NCI-H2107 (cell line): ENCODE measurements at places on chromosomes 7 and 10.
A peak's percentile ranks its signal among the peaks of the same experiment; 100 is the strongest.

DNA sequence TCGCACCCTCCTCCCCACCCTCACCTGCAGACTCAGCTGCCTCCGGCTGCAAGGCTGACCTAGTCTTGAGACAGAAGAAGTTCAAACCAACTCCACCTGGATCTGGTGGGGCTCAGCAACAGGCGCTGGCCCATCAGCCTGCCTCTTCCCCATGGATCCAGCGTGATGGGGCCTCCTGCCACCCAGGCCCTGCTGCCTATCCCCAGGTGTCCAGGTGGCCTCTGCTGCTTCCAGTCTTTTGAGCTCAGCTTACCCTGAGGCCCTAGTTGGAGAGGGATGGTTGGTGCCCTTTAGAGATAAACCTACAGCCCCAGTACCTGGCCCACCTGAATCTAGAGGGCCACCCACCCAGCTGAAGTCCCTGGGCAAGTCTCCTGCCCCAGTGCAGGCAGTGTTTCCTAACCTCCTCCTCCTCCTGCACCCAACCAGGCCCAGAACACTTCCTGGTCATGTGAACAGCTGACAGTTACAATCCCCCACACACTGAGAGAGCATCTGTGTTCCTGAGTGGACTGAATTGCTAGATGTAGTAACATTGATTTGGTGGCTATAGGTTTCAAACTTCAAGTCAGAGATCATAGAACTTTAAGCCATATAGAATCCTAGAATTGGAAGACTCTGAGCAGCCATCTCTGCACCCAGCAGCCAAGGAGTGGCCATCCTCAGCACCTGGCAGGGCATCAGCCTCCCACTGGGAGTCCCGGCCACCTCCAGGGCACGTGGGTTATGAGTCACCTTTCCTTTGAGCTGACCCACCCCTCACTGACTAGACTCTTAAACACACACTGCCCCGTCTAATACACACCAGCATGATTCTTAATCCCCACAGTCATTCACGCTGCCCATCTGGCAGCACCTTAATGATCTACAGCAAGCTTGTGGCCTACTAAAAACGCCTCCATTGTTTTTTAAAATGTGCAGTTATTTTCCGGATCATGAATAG, 51.9 kb downstream of the ALOX5 start:
- DNase-seq: no peak

DNA sequence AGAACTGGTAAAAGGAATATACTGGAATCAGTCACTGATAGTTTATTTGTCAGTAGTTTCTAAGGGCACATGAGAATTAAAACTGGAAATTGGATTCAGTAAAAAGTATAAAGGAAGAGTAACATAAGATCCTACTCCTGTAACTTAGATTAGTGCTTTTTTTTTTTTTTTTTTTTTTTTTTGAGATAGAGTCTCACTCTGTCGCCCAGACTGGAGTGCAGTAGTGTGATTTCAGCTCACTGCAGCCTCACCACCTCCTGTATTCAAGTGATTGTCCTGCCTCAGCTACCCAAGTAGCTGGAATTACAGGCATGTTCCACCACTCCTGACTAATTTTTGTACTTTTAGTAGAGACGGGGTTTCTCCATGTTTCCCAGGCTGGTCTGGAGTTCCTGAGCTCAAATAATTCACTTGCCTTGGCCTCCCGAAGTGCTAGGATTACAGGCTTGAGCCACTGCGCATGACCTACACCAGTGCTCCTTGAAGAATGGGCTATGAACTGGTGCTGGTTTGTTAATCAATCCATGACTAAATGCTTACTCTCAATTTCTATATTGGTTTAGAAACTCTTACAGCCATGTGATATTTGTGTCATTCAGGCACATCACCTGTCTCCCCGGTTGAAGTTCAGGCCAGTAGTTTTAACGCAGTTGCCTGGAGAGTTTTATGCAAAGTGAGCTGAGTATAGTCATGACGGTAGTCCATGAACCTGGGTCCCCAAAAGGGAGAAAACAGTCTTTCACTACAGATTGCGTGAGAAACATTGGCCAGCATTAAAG, 65.0 kb downstream of the ZEB1 start:
- DNase-seq: no peak

- no peak for DNase-seq
Observed at GRCh38 chr10:13712476-13712836, 125.7 kb downstream of the PRPF18 start.

- DNase-seq: peak; percentile 88
Observed at GRCh38 chr7:14835384-14835783, 67.2 kb downstream of the DGKB start.

DNA sequence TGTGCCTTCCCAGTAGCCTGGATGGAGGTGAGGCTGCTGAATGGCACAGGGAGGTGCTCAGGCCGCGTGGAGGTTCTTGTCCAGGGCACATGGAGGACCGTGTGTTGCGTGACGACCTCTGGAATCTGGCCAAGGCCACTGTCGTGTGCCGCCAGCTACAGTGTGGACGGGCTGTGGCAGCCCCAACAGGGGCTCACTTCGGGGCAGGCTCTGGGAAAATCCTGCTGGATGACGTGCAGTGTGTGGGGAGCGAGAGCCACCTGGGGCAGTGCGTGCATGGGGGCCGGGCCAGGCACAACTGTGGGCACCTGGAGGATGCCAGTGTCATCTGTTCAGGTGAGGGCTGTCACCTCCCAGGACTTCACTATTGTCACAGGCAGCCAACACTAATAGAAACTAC, 50.2 kb upstream of the C10orf120 start:
- DNase-seq: no peak

- DNase-seq: no peak
Observed at GRCh38 chr7:5139998-5140397, 50.0 kb upstream of the WIPI2 start.

DNA sequence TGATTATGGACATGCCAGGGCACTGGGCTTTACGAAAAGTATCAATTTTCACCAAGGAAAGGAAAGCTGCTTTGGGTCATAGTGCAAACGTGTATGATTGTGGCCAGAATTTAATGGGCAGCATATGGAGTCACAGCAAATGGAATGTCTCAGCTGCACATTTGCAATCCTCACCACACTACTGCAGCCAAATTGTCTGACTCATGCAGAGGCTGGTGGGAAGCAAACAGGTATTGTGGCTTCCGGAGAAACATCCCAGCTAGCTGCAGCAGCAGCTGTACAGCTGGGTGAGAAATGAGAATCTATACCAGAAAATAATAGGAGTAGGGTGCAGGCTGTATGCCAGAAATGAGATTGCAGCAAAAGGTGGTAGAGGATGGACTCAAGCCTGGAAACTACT, 374.7 kb upstream of the VWC2 start:
- DNase-seq: no peak

DNA sequence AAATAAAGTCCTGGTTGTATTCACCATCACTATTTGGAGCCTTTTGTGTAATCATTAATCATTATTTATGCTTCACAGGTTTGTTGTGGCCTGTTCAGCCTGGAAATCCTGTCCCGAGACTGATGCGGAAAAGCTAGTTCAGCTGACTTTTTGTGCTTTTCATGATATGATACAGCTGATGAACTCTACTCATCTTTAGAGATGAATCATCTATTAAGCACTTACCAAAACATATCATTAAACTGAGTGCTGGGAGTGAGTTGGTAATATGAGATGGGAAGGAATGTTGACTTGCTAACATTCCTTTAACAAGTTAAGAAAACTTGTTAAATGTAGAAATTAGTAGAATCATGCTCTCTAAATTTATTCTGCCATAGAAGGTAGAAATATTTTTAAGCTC, 53.0 kb downstream of the CROT start:
- DNase-seq: no peak

GRCh38 chr10:36455526-36456133, 669.8 kb upstream of the ANKRD30A start:
- DNase-seq: no peak

- DNase-seq: no peak
Observed at GRCh38 chr10:88974012-88974411, 16.6 kb upstream of the FAS start.

DNA sequence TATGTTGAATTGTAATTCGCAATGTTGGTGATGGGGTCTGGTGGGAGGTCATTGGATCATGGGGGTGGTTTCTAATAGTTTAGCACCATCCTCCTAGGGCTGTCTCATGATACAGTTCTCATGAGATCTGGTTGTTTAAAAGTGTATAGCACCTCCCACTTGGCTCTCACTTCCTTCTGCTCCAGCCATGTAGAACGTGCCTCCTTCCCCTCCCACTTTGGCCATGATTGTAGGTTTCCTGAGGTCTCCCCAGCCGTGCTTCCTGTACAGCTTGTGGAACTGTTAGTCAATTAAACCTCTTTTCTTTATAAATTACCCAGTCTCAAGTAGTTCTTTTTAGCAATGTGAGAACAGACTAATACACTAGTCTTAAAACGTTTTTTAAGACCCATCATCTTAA, 15.6 kb upstream of the HECW1 start:
- no peak for DNase-seq

GRCh38 chr7:55526770-55527169, 45.5 kb downstream of the VOPP1 start:
- DNase-seq: peak; percentile 84

DNA sequence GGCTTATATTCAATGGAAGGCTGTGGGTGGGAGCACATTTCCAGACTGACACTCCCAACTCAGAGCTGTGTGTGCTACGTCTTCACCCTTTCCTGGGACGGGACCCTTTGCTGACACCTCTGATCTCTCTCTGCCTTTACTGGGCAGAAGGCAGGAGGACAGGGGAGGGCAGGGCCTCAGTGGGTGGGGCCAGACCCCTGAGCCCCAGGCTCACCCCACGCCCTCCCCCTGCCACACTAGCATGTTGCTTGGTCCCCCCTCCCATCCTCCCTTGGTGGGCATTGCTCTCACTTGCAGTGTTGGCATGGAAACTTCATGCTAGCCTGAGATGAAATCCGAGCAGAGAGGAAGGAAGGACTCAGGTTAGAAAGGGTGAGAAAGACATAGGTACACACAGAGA, 18.4 kb downstream of the TMEM273 start:
- no peak for DNase-seq

- peak; percentile 65 for DNase-seq
Observed at GRCh38 chr7:123643495-123644441, 11.9 kb upstream of the LMOD2 start.

DNA sequence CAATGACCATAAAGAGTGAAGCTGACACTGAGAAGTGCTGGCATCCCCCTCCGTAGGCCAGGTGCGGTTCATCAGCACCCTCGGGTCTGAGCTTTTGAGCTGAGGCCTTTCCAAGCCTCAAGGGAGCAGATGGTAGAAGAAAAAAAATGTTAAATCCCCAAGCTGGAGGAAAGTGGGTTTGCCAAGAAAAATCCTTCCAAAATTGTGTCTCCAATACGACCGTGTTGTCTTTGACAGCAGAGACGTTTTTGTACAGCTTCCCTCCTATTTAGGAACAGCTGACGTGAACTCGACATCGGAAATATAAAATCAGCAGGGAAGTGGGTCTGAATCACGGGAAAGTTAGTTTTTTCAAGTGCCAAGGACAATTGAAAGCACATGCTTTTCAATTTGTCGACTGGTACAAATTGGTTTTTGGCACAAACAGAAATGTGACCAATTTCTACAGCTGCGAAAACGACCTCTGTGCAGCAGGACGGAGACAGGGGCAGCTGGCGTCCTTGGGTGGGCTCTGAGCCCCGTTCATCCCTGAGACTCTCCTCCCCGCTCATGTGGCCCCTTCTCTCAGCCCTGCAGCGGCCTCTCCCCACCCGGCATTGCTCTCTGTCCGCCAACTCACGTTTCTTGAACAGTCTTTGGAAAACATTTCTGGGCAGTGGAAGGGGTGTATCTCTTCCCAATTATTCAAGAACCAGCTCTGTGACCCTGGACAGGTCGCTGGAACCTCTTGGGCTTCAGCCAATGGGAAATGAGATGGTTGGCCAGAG, 89.9 kb downstream of the PAXIP1 start:
- no peak for DNase-seq

DNA sequence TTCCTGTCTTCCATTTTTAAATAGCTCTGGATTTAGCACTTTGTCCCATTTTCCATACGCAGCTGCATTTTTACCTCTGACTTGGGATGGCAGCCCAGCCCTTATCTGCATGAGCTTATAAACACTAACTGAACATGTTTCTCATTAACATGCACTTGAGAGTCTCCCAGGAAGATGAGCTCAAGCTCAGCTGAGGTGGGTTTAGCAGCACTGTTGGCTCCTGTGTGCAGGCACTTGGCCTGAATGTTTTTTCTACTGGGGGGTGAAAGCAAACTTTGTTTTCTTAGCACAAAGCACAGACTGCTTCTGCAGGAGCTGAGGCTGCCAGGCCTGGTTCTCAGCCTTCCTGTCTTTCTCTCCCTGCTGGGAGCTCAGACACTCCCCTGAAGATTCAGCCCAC, 1093.6 kb upstream of the AUTS2 start:
- DNase-seq: no peak

- no peak for DNase-seq
Observed at GRCh38 chr10:79483948-79484347, 28.4 kb upstream of the EIF5AL1 start.

GRCh38 chr7:36336390-36336789, 53.3 kb upstream of the ANLN start:
- DNase-seq: no peak
